ENCODE measurements at places on chromosomes 2 and 18. TPM values are rescaled to one million over a fixed set of nuclear protein-coding genes. Genes with fewer than 3 reads are reported as not detected.

DNA sequence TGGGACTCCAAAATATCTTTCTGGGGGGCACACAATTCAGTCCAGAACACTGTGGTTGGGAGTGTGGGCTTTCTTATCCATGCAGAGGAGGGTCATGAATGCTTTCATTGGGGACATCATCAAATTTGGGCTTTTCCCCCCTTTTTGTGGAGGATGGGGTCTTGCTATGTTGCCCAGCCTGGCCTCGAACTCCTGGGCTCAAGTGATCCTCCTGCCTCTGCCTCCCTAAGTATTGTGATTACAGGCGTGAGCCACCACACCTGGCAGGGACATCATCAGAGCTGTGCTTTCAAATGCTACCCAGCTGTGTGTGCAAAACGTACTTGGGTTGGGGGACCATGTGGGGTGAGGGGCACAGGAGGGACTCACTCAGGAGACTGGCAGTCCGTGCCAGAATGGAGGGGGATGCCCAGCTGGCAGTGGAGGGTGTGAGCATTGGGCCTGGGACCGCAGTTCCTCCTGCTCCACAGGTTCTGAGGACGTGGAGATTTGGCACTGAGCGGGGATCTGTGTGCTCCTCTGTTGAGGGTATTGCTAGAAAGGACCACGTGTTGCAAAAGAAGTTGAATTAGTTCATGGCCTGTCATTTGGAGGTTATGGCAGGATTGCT lies 24.4 kb downstream of the EMILIN2 start:
- H3K36me3 ChIP-seq = no peaks in the 10 kb centered on the region
- no peak for DNase-seq
- no peaks in the 10 kb centered on the region for H3K4me1 ChIP-seq
- H3K4me3 ChIP-seq = no peak overlapping the region

Gene SCN7A
- not detected for total RNA-seq

DNA sequence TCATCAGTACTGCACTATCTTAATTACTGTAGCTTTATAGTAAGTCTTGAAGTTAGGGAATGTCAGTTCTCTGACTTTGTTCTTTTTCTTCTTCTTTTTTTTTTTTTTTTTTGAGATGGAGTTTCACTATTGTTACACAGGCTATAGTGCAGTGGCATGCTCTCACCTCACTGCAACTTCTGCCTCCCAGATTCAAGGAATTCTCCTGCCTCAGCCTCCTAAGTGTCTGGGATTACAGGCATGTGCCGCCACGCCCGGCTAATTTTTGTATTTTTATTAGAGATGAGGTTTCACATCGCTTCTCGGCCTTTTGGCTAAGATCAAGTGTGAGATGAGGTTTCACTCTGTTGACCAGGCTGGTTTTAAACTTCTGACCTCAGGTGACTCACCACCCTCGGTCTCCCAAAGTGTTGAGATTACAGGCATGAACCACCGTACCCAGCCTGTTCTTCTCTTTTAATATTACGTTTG lies 41.9 kb upstream of the TANC1 start:
- no peaks in the 10 kb centered on the region for H3K4me1 ChIP-seq
- H3K36me3 ChIP-seq = no peaks in the 10 kb centered on the region
- peaks cover 2% of the 10 kb centered on the region for H3K27me3 ChIP-seq
- no peak for DNase-seq

Gene GPAT2
- 8.4 TPM for total RNA-seq

DNA sequence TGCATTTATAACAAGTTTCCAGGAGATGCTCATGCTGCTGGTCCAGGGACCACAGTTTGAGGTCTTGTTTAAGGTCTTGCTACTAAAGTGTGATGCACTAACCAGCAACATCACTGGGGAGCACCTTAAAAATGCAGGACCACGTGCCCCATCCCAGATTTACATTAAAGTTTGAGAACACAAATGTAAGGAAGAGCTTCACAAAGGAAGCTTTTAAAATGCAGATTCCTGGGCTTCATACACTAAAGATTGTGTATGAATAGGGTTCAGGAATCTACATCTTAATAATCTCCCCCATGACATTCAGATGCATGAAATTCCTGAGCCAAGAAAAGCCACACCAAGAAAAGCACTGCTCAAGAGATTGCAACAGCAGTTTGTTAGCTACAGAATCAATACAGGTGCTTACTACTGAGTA lies 235.3 kb upstream of the TANK start:
- H3K27ac ChIP-seq = no peak overlapping the region
- no peaks in the 10 kb centered on the region for H3K4me1 ChIP-seq
- no peaks in the 10 kb centered on the region for H3K27me3 ChIP-seq
- DNase-seq = no peak

DNA sequence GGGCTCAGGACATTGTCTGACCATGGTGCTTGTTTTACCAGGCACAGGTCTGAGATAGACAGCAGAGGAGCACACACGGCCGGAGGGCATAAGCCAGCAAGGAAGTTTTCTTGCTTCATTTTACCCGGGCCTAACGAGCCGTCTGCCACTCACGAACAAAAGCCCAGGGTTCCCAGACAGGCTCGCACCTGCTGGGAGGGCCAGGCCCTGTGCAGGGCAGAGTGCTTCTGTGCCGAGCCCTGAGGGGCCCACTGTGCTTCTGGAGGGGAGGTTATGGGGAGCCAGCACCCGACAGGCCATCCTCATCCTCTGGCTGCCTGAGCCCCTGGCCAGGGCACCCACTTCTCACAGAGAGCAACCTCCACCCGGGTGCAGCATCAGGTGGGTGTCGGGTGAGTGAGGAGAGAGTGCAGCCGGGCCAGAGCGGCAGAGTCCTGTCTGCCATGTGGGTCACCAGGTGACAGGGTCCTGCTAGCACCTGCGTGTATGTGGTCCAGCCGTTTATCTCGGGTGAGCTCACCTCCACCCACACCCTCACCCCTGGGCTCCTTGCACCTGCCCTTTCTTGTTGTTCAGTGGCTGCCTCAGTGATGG lies 297.9 kb downstream of the NDUFA10 start:
- no peak overlapping the region for H3K4me3 ChIP-seq
- DNase-seq = peak; percentile 4

DNA sequence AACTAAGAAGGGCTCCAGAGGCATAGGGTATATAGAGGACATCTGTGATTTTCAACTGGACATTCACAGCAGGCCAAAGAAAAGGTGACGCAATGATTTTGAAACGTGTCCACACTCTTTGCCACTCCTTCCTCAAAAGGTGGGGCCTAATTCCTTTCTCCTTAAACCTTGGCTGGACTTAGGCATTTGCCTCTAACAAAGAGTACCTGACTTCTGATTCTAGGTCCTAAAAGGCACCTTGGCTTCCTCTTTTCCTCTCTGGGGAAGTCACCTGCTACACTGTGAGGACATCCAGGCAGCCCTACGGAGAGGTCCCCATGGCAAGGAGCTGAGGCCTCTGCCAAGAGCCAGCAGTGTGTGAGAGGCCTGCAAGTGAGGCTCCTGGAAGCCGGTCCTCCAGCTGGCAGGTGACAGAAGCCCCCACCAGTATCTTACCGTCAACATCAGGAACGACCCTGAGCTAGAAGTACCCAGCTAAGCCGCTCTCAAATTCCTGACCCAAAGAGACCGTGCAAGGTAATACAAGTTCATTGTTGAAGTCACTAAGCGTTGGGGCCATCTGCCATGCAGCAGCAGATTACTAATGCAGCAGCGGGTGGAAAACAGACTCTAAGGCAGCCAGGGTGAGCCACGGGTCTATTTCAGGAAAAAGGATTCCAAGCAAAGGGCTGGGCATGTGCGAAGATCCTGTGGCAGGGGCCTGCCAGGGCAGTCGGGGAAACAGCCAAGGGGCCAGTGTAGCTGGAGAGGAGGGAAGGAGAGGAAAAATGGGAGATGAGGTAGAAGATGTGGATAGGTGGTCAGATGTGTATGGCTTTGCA lies 7.4 kb upstream of the HES6 start:
- peaks cover 29% of the 10 kb centered on the region for H3K36me3 ChIP-seq
- no peak for DNase-seq
- H3K27me3 ChIP-seq = no peaks in the 10 kb centered on the region
- H3K4me3 ChIP-seq = no peak overlapping the region

Gene STON1
- 0.97 TPM for total RNA-seq

GRCh38 chr2:113284476-113284875 lies 5.8 kb upstream of the PAX8 start:
- H3K4me1 ChIP-seq = no peaks in the 10 kb centered on the region
- H3K4me3 ChIP-seq = no peak overlapping the region
- peaks cover 13% of the 10 kb centered on the region for H3K27me3 ChIP-seq
- no peaks in the 10 kb centered on the region for H3K36me3 ChIP-seq

- no peak overlapping the region for H3K4me3 ChIP-seq
- H3K27me3 ChIP-seq = peaks cover 7% of the 10 kb centered on the region
- H3K4me1 ChIP-seq = no peaks in the 10 kb centered on the region
Observed at GRCh38 chr18:51514128-51514527, 316.6 kb upstream of the MEX3C start.

Gene PLA2R1
- total RNA-seq = not detected

DNA sequence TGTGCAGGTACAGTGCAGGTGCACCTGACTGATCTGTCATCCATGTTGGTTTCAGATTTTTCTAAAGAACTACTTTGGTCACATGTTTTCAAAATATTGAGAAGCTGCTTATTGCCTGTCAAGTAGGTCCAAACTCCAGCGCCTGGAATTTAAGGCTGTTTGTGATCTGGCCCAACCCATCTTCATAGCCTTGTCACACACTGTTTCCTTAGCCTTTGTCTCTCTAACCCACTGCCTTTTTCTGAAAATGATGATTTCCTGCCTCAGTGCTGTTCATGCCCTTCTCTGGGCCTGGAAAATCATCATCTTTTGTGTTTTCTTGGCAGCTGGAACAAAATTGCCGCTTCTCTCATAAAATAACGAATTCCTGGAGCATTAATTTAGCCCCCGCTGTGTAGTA lies 7.2 kb downstream of the LIMS1 start:
- peaks cover 6% of the 10 kb centered on the region for H3K36me3 ChIP-seq
- DNase-seq = no peak
- H3K27me3 ChIP-seq = no peaks in the 10 kb centered on the region
- H3K4me3 ChIP-seq = no peak overlapping the region

Gene FOXD4L1
- 0.14 TPM for total RNA-seq

Gene UGT1A10
- total RNA-seq = not detected

DNA sequence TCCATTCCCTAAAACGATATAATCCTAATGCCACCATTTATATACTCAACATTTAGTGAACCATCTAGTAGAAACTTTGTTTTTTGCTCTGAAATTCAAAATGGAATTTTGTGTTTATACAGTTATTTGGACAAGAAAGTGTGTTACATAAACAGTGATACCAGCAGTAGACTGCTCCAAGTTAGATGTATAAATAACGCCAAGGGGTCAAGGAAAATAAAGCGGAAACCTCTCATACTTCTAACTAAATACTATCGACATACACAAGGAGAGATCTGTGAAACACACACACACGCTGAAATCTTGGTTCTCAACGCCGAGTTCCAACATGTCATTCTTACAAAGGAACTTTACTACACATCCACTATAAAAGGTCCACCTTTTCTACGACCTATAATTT lies 1.2 kb downstream of the TXNL1 start:
- peaks cover 48% of the 10 kb centered on the region for H3K4me1 ChIP-seq
- H3K27ac ChIP-seq = peak overlapping the region; percentile 96
- H3K36me3 ChIP-seq = peaks cover 36% of the 10 kb centered on the region
- H3K4me3 ChIP-seq = peak overlapping the region; percentile 98
- DNase-seq = no peak

Gene SKOR2
- total RNA-seq = 0.14 TPM

GRCh38 chr2:86062043-86062442 lies 43.6 kb downstream of the POLR1A start:
- H3K27me3 ChIP-seq = no peaks in the 10 kb centered on the region
- no peak for DNase-seq
- H3K36me3 ChIP-seq = peaks cover 65% of the 10 kb centered on the region

Gene SATB2
- 0.07 TPM for total RNA-seq

DNA sequence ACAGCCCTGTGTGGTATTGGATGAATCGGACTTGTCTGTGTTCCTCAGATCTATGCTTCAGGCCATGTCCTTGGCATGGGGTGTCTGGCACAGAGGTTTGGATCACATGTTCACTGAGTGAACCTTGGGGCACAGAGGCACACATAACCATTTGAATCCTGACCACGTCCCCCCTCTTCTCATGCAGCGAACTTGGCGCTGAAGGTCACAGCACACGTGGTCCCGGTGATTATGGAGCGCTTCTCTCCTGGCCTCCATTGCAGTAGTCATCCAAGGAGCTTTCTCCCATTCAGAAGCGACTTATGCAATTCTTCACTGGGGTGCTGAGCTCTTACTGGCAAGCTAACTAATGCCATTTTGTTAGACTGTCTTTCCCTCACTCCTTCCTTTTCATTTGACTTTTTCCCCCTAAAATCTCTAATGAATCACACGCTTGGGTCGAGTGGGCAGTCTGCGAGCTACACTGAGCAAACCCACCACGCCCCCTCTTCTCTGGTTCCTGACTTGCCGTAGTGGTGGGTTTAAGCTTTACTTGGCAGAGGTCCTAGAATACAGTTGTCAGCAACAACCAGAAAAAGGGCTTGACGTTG lies 59.4 kb downstream of the KCNG2 start:
- H3K4me1 ChIP-seq = peaks cover 3% of the 10 kb centered on the region
- DNase-seq = no peak
- H3K27me3 ChIP-seq = peaks cover 8% of the 10 kb centered on the region
- H3K4me3 ChIP-seq = no peak overlapping the region
- H3K27ac ChIP-seq = no peak overlapping the region
- H3K36me3 ChIP-seq = no peaks in the 10 kb centered on the region

DNA sequence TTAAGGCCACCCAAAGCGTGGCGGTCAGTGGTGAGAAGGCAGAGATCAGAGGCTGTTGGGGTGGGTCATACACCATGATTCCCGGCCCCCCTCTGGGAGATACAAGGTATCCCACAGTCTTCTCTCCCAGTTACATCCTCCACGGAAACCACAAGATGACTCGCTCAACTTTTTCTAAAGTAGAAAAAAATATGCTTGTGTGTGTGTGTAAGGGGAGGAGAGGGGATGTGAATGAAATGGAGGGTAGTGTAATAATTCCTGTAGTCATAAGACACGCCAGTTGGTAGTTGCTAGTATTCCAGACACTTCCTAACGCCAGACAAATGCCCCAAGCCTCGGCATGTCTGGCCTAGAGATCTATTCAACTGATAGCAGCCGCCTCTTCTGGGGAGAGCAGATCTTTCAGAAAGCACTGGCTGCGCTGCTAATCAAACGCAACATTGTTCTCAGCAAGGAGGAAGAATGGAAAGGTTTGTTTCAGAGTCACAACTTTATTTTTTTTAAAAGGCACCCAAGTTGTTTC lies 143.5 kb downstream of the TGIF1 start:
- peaks cover 55% of the 10 kb centered on the region for H3K4me1 ChIP-seq
- no peak for DNase-seq
- peaks cover 29% of the 10 kb centered on the region for H3K36me3 ChIP-seq

Gene TTN
- 1.6 TPM for total RNA-seq

GRCh38 chr18:25287106-25287505 lies 64.9 kb downstream of the ZNF521 start:
- no peak overlapping the region for H3K27ac ChIP-seq
- peaks cover 8% of the 10 kb centered on the region for H3K27me3 ChIP-seq
- H3K4me3 ChIP-seq = no peak overlapping the region
- no peaks in the 10 kb centered on the region for H3K4me1 ChIP-seq
- no peaks in the 10 kb centered on the region for H3K36me3 ChIP-seq

GRCh38 chr2:217047209-217047608 lies 187.3 kb upstream of the TNP1 start:
- no peak overlapping the region for H3K4me3 ChIP-seq
- no peaks in the 10 kb centered on the region for H3K4me1 ChIP-seq
- DNase-seq = no peak
- H3K27me3 ChIP-seq = peaks cover 12% of the 10 kb centered on the region
- H3K36me3 ChIP-seq = no peaks in the 10 kb centered on the region

GRCh38 chr2:134883552-134884293 lies 34.9 kb upstream of the CCNT2 start:
- H3K4me3 ChIP-seq = no peak overlapping the region
- no peaks in the 10 kb centered on the region for H3K27me3 ChIP-seq
- no peak for DNase-seq
- no peaks in the 10 kb centered on the region for H3K4me1 ChIP-seq
- no peaks in the 10 kb centered on the region for H3K36me3 ChIP-seq
- H3K27ac ChIP-seq = no peak overlapping the region

Data from activated CD4-positive, alpha-beta T cell treated with anti-CD3 and anti-CD28 coated beads for 36 hours (primary cell).